ENCODE measurements at places on chromosomes 5 and 9.

DNA sequence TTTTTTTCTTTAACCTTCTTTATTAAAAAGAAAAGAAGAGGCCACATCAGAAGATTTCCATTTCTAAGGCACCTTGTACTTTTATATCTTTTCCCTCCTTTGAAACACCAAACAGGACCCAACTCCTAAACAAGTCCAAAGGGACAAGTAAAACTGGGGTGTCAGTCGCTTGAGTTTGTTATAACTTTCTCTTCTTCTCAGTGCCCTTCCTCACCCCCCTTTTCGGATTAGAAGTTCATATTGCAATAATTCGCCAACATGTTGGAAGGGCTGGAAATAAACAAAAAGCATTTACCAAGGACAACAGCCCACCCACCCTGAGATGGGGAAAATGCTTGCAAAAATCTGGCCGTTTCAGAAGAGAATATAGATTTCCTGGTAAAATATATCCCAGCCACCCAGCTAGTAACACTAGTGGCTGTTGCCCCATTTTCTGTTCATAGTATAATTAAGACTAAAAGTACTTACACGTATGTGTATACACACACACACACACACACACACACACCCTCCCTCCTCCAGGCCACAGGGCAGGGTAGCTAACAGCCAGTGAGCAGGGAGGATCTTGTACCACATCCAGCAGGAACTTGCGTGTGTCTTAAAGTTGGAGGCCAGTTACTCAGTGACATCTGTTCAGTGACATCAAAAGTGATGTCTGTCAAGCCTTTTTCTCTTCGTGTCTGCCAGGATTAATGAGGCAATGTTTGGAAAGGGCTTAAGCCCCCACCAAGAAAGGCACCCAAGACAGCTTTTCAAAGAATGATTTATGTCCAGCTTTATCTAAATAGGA is 149.1 kb upstream of the KLF4 start:
- no peak for DNase-seq

DNA sequence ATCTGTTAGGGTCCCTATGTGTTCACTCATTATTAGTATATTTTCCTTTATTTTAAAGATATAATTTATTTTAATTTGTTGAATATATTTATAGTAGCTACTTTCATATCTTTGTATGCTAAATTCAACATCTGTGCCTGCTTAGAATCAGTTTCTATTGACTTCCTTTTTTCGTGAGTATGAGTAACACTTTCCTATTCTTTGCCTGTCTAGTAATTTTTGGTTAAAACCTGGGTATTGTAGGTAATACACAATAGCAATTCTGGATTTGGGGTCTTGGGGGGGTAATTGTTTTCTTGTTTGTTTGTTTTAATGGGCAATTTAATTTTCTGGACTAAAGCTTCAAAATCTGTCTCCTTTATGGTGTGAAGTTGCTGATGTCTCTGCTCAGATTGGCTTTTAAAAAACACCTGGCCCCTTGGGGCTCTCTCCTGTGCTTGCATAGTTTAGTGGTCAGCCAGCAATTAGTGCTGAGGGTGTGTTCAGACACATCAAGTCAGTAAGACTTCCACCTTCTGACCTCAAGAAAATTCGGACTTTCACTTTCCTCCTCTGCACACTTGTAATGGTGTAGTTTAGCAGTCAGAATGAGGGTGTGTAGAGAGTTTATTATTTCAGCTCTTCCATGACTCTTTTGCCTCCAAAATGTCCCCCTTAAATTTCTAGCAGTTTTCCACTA is 124.4 kb upstream of the MAP1B start:
- DNase-seq, result peak; percentile 10

DNA sequence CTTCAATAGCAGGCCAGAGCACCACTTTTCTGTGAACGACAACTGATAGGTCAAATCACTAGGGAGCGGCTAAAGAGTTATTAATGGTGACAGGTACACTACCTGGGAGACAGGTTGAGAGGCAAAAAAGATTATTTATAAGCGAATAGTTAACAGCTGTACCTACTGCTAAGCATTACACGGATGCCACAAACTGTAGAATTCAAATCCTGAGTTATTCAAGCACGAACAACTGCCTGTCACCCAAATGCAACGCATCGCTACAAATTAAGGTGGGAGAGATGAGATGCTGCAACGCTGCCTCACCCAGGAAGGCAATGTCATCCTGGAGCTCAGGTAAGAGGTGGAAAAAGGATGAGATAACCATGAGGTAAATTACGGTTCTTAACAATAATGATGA is 342.9 kb downstream of the BNC2 start:
- no peak for DNase-seq

DNA sequence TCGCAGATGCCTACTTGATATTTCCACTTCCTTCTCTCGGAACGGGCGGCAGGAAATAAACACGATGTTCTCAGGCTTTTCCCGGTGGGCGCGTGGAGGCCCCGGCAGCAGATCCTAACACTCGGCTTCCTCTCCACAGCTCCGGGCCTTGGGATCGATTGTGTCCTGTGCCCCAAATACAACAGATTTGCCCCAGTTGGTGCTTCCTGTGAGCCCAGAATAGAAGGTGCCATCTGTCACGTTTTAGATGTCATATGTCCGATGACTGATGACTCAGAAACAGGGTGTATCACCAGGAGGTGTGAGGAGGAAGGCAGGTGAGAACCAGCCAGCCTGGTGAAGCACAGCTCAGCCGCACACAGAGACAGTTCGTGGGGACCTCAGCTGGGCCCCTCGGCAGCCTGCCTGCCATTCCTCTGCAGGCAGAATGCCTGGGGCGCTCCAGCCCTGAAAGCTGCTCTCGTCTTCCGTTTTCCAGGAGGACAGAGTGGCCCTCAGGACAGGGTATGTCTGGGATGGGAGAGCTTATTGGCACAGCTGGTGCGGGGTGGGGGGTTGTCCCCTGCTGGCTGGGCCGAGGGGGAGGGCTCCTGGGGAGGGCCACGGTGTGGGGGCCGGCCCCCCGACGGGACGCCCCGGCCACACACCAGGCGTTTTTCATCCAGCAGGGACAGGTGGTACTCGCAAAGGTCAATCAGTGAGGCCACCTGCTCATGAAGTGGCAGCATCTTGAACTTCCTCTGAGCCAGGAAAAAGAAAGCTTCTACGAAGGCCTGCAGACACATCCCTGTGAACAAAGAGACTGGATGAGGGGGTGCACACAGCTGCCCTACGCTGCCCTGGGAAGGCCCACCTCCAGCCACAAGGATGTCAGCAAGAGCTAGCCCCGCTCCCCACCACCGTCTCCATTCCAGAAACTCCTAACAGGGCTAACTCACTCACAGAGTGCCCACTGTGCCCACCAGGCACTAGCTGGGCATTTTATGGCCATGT is 171.0 kb downstream of the DAB2IP start:
- DNase-seq, result no peak

DNA sequence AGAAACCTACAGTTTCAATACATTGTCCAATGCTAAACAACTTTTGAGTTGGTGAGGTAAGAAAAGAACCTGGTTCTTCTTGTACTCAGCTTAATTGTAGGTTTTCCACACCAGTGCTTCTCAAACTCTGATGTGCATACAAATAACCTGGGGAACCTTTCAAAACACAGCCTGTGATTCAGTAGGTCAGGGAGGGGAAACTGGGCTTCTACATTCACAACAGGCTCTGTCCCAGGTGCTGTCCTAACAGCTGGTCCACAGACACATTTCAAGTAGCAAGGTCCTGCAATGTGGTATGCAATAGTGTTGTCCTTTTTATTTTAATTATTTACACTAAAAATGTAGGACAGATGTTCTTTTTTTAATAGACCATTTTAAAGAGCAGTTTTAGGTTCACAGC is 47.4 kb upstream of the SNCAIP start:
- DNase-seq, result no peak

GRCh38 chr5:25744908-25745307 is 1100.1 kb upstream of the CDH10 start:
- DNase-seq, result no peak

GRCh38 chr5:3325972-3326840 is 269.4 kb upstream of the IRX1 start:
- no peak for DNase-seq

GRCh38 chr5:45694971-45695803 is 993 bp downstream of the HCN1 start:
- DNase-seq, result no peak

DNA sequence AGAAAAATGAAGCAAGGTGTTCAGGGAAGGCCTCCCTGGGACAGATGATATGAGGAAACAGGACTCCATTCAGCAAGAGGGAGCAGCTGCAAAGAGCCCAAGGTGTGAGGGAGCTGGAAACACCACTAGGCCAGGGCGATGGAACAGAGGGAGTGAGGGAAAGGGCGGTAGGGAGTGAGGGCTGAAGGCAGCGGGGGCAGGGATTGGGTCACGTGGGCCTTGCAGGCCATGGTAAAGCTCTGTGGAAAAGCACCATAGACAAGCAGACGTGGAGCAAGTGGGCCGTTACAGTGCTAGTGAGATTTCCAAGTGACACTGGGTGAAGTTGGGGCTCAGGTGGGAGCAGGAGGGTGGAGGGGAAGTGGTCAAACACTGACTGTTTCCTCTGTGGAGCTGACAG is 10.8 kb upstream of the PRRC1 start:
- no peak for DNase-seq

GRCh38 chr9:13814647-13815400 is 499.1 kb downstream of the NFIB start:
- DNase-seq, result no peak

- no peak for DNase-seq
Measured at GRCh38 chr9:36797471-36798220, 225.0 kb downstream of the MELK start.

DNA sequence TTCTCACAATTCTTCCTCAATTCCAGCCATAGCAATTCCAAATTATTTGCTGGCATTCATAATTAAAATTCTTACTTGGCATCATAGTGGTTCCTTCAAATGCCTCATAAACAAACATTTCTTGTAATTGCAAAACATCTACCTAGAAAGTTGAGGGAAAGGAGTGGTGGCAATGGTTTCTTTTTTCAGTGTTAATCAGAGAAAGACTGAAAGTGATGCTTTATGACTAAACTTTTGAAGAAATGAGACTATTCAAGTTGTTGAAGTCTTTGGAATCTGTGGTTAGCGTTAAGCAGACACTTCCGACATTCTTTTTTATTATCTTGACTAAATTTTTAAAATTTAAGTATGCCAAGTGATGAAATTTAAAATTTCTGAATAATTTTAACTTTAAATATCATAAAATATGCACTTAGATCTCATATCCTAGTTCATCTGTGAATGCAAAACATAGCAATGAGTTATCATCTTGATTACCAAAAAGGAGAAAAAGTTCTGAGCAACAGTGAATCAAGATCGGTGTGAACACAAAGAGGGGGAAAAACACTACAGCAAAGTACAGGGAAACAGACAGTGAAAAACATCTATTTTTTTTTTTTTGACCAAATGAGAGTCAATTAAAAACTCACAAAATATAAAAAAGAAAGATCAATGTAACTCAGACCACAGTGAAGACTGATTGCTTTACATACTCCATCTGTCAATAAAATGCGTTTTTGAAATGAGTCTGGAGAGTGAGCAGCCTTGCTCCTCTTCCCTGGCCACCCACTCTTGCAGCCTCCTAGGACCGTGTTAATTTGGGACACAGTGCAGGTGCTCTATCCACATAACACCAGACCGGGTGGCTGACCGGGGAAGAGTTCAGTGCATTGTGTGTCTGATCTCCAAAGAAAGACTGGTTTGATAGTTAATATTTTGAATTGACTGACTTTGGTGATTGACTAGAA is 20.6 kb upstream of the IL7R start:
- DNase-seq, result no peak

- DNase-seq, result no peak
Measured at GRCh38 chr9:3080951-3081350, 237.1 kb upstream of the PUM3 start.

- DNase-seq, result peak; percentile 7
Measured at GRCh38 chr5:65068410-65068809, 299.7 kb downstream of the CWC27 start.

GRCh38 chr5:176853151-176853778 is 42.9 kb downstream of the UNC5A start:
- no peak for DNase-seq

DNA sequence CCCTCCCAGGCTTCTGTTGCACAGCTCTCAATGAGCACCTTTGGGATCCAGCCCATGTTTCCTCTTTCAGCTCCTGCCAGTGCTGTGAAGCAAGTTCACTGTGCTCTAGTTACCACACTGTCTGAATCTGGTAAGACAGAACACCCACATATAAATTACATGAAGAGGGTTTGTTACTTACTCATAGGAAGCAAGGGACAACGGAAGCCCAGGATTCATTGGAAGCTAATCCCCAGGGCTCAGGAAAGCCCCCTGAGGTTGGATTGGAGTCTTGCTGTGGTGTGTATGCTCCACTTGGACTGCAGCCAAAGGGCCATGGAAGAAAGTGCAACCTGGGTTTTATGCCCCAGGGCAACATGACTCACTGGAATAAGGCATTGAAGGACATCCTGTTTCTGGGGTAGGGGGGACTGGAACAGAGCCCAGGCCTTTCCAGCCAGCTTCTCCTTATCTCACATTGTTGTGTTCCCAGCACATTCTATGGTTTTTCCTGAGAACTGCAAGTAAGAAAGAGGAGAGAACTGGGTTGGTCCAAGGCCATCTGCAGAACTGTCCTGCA is 15.6 kb upstream of the CLK4 start:
- DNase-seq, result no peak

GRCh38 chr9:88544245-88544644 is 9.3 kb downstream of the NXNL2 start:
- DNase-seq, result no peak

GRCh38 chr9:116260531-116260930 is 106.9 kb downstream of the PAPPA start:
- no peak for DNase-seq

GRCh38 chr9:121273064-121273775 is 5.3 kb downstream of the GSN start:
- no peak for DNase-seq

GRCh38 chr5:80644900-80645299 is 9.6 kb upstream of the MSH3 start:
- DNase-seq, result no peak
